Adipose tissue (tissue), 3 donors: ENCODE measurements at places on chromosomes 2 and 18. TPM values are rescaled to one million over a fixed set of nuclear protein-coding genes. Genes with fewer than 3 reads are reported as not detected.

Gene CNGA3
- 0.31 TPM for polyA plus RNA-seq

Gene ANO7
- polyA plus RNA-seq: 2.5 TPM

Gene TNFRSF11A
- 0.60 TPM for polyA plus RNA-seq

Gene LIPG
- polyA plus RNA-seq: 1.0 TPM

Gene TFPI
- 35.3 TPM for polyA plus RNA-seq

Gene ACOXL
- not detected for polyA plus RNA-seq

Gene TRIB2
- 27.4 TPM for polyA plus RNA-seq

Gene RGPD3
- 0.10 TPM for polyA plus RNA-seq

Gene NR4A2
- polyA plus RNA-seq: 4.0 TPM

Gene CABLES1
- polyA plus RNA-seq: 18.7 TPM

Gene FBXO15
- 0.31 TPM for polyA plus RNA-seq

Gene GALR1
- 0.01 TPM for polyA plus RNA-seq

Gene RFTN2
- 2.8 TPM for polyA plus RNA-seq

Gene INHBB
- 31.9 TPM for polyA plus RNA-seq

Gene KIAA2012
- polyA plus RNA-seq: not detected

Gene ARHGEF33
- 2.4 TPM for polyA plus RNA-seq

Gene ACMSD
- polyA plus RNA-seq: not detected

Gene HOXD11
- polyA plus RNA-seq: 0.05 TPM
